Activated naive CD4-positive, alpha-beta T cell treated with anti-CD3 and anti-CD28 coated beads, Interleukin-2, amount 50 U/mL, for 16 hours (primary cell): ENCODE measurements at places on chromosomes 12 and 14.

DNA sequence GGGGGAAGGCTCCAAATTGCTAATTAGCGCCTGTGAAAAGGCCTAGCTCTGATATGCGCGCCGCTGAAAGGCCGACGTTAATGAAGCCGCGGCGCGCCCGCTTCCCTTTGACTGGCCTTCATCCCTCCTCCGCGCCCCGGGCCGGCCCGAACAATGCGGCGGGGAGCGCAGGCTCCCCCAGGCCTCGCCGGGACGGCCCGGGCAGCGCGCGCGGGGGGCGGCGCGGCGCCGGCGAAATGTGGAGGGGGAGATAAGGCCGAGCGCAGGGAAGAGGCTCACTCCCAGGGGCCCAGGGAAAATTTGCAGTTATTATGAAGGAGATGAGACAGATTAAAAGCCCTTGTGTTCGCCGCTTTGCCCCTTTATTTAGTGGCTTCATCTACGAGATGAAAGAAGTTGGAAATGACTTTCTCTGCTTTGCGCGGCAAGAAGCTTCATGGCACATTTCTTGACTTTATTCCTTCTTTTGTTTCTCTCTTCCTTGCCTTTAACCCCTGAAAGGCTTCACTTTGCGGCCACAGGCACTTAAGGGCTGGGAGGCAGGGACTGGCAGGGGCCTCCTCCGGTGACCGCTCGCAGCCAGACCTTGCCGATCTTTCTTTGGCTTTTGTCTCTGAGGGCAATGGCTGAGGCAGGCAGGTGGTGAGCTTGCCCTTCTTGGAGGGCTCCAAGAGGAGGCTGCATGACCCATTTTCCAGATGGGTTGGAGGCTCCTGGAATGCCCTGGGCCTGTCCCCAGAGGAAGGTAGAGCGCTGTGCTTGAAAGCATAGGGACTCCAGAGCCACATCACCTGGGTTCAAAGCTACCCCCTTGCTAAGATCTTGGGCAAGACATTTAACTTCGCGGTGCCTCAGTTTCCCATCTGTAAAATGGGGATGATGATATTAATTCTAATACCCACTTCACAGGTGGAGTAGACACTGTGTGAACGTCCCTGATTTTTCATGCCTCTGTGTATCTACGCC, 12.7 kb upstream of the GPATCH2L start:
- DNase-seq = no peak

GRCh38 chr12:26422839-26423398, 227.5 kb downstream of the SSPN start:
- DNase-seq = no peak

DNA sequence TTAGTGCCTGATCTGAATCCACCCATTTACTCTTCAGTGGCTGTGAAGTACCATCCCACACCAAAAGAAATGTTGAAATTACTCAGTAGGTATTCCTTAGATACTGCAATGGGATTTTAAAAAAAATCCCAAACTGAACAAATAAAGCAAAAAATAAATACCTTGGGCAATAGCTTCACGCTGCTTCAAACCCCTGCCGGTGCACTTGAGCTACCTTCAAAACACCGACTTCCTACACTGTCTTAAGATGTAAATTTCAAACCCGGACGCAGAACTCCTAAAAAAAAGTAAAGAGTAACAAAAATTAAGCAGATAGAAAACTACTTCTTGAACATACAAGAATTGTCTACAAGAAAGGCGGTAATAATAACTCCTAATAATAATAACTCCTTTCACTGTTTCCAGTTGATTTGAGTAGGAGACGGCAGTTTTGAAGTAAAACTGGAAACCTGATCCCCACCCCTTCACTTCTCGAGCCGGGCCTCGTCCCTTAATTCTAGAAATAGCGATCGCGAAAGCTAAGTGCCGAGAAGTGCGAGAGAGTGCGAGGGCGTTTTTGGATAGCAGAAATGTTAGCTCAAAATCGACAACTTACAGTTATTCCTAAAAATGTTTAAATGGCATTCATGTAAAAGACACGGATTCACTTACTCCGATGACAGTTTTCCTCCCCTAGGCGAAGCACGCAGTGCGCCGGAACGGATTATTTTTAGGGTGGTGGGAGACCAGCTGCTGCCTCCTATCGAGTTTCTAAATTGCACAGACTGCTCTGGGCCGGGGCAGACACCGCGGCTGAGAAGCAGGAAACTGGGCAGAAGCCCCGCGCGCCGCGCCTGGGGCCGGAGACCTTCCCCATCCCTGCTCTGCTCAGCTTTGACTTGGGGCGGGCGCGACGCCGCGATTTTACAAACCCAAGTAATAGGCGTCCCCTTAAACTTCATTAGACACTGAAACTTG, at the start of gene ABCC9:
TSS of gene ABCC9 (minus strand) at position 878 of the 957 bp plus-strand sequence. CDS start 4,752 bp downstream, outside the sequence.
- no peak for DNase-seq

GRCh38 chr14:39122330-39123138, 8.4 kb downstream of the GEMIN2 start:
- no peak for DNase-seq

- no peak for DNase-seq
These were observed 19.5 kb downstream of the RPS29 start for GRCh38 chr14:49566714-49567113.

- DNase-seq = no peak
These were observed 285.0 kb upstream of the RTL1 start for GRCh38 chr14:101188571-101188915.
